ENCODE measurements at places on chromosomes 7 and 10.

DNA sequence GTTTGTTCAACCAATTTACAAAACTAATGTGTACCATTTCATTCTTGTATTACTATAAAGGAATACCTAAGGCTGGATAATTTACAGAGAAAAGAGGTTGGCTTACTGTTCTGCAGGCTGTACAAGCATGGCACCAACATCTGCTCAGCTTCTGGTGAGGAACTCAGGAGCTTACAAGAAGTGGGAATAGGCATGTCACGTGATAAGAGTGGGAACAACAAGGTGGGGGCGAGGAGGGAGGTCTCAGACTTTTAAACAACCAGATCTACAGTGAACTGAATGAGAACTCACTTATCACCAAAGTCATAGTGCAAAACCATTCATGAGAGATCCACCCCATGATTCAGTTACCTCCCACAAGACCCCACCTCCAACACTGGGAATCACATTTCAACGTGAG is 1178.0 kb downstream of the REEP3 start:
- DNase-seq = no peak

DNA sequence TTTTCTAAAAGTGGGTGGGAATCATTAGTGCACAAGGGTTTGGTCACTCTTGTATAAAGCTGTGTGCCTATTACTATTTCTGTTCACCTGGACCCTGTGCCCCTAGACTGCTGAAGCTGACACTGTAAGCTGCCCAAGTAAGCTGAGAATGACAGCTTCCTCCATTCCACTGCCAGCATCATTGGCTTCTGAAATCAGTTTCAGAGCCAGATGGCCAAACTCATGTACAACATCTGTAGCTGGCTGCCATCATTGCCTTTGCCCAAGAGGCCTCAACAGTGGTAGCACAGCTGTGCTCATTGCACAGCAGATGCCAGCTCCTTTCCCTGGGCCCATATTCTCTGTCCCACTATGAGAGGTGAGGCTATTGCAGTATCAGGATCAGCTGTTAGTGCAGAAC is 165.7 kb downstream of the CPEB3 start:
- no peak for DNase-seq

- DNase-seq = no peak
Measured at GRCh38 chr7:99459087-99459486, 6.9 kb downstream of the ATP5MF start.

DNA sequence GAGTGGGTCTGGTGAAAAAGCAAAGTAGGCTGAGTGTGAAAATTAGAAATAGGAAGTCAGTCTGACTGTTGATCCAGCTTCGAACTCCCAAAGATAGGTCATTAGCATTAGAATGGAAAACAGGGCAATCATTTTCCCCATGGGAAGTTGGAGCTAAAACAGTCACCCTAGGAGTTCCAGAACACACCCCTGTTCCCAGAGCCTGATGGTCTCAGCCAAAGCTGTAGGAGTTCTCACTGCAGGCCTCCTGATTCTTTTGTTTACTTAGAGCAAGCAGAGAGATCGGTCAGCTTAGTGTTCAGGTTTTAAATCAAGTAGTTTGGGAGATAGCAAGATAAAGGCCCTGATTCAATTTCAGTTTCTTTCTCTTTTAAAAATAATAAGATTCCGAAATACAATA is 28.8 kb upstream of the JCAD start:
- no peak for DNase-seq

- DNase-seq = no peak
Measured at GRCh38 chr7:65910237-65910636, 37.4 kb downstream of the VKORC1L1 start.

GRCh38 chr10:109976681-109977080 is 31.1 kb upstream of the ADD3 start:
- no peak for DNase-seq

DNA sequence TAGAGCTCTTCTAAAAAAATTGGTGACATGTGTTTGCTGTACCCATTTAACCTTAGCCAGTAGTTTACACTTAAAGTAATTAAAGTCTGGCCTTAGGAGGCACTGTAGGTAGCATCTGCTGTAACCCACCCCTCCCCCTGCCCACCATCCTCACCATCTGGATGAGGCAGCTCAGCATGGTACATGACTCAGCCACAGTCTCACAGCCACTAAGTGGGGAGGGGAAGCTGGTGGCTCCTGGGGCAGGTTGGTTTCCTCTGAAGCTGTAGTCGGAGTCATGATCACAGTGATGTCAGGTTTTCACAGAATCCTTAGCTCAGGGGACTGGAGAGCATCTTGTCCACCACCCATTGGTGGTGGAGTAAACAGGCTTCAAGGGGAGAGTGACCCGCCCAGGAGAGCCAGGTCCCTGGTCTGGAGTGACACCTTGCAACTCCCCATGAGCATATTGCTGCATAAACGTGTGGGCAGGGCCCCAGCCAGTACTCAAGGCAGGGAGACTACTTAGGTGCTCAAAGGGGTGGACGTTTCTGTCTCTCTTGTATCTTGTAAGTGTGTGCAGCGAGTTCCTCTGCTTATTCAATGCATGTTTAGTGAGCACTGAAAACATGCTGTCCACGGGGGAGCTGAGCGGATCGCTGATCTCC is 125.9 kb downstream of the GRK5 start:
- DNase-seq = peak; percentile 35

DNA sequence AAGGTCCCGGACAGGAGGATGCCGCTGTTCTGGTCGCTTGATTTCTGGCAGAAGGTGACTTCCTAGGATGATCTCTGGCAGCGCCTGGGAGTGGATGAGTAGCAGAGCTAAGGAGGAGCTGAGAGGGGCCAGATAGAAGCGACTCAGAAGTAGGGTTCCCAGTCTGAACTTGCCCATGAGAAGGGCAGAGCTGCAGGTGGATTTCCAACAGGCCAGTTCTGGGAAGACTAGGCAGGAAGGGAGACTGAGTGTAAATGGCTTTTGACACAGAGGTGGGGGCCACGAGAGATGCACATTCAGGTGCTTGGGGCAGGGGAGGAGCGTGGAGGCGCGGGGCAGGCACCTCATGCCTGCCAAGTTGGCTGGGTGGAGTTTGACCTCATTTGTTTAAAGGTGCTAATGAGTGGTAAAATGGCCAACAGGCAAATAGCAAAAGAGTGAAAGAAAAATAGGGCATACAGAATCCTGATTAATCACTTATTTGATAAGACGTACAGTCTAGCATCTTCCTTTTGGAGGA is 58.8 kb downstream of the SHH start:
- DNase-seq = no peak

DNA sequence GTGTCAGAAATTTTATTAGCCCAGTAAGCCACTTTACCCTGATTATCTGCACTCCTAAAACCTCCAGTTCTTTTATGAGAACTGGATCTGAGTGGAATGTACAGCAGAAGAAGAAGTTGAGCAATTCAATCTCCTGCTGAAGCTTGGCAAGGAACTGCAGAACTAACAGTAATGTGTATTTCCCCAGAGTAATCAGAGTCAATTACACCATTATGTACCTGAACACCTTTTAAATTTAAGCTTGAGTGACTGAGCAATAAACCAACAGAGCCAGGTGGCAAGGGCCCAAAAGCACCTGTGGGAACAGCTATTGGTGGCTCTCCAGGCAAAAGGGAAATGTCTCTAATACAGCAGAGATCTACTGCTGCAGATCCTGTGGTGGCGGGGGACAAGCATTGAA is 40.1 kb upstream of the AKR1C2 start:
- DNase-seq = no peak

- DNase-seq = no peak
Measured at GRCh38 chr7:86951895-86952294, 107.6 kb downstream of the ELAPOR2 start.

DNA sequence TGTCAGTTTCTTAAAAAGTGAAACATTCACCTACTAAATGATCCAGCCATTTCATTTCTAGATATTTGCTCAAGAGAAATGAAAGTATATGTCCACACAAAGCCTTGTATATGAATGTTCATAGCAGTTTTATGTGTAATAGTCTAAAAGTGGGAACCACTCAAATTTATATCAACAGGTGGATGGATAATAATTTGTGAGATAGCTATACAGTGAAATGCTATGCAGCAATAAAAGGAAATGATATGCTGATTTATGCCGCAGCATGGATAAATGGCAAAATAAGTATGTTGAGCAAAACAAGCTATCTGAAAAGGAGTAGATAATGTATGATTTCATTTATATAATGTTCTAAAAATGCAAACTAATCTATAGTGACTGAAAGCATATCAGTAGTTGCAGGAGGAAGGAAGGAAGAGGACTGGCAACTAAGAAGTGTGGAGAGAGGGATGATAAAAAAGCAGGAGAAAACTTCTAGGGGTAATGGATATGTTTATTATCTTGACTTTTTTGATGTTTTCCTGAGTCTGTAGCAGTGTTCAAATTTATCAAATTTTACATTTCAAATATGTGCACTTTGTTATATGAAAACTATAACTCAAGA is 80.6 kb downstream of the ABCB5 start:
- DNase-seq = no peak

- no peak for DNase-seq
Measured at GRCh38 chr10:71471957-71472365, 75.2 kb downstream of the CDH23 start.

- no peak for DNase-seq
Measured at GRCh38 chr7:104431930-104432329, 103.5 kb downstream of the LHFPL3 start.

DNA sequence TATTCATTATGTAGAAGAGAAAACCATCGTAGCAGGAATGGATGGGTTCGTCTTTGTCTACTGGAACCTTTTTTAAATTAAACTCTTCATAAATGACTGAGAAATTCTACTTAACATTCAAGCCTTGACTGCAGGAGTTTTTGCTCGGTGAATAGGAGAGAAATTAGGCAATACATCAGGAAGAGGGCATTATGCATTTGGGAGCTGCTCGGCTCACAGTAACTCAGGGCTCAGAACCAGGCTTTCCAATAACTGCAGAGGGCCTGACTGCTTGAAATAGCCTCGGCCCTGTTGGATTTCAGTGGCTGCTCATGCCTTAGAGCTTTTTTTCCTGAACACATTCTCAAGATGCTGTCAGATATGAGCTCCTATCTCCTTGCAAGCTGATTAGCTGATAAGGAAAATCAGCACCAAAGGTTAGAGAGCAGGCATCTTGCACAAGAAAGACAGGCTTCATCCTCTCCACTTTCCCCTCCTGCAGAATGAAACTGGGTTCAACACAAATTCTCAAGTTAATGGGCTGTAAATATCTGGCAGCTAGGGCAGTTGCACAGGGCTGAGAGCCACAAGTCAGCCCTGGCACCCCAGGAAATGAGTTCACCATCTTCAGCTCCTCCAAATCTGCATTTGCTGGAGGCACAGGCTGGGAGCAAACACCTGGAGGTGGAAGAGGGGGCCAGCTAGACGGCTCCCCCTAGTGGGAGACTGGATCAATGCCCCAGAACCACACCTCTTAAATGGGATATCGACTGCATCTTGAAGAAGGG is 24.3 kb downstream of the TECTB start:
- no peak for DNase-seq

DNA sequence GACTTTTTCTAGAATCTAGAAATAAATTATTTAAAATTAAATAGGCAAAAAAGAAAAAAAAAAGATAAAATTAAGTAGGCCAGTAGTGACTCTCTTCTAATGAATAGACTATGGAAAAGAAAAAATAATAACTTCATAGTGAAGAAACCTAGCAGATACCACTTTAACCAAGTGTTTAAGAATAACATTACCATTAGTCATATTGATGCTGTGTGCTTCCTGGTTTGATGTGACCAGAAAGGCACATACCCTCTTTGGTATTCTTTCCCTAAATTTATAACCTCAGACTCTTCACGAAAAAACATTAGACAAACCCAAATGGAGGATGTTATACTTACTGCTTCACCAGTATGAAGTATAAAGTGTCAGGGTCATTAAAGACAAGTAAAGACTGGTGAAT is 42.6 kb downstream of the KIF20B start:
- DNase-seq = no peak

Measured in stimulated activated naive CD4-positive, alpha-beta T cell treated with Interleukin-2 at 50 U/mL for 16 hours (primary cell).